ENCODE measurements at places on chromosomes 13 and 19.

- no peak for DNase-seq
Measured at GRCh38 chr13:76522083-76522755, 364.0 kb downstream of the KCTD12 start.

GRCh38 chr13:89951341-89951740, 1396.1 kb upstream of the MIR17HG start:
- no peak for DNase-seq

GRCh38 chr19:883661-884211, 9.3 kb downstream of the MED16 start:
- DNase-seq, result peak; percentile 89

DNA sequence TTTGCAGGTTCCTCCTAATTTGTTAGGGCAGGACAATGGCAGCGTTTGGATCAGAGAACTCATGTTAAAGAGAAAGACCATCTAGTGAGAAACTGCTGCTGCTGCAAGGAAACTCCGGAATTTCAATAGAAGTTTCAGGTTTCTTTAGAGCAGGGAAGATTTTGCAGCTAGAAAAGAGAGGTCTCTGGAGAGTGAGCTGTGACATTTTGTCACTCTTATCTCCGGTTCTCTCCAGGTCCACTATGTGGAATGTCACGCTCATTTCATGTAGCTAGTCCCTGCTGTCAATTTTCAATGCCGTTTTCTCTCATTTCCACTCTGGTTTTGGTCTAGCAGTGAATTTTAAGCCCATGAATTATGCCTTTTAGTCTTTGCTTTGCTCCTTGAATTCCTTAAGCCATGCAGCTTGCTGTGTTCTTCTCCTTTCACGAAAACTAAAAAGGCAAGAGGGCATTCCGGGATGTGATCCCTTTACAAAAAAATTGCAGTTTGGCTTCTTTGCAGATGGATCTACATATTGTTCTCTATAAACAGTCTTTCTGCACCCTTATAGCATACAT, 46.7 kb upstream of the POSTN start:
- DNase-seq, result no peak

DNA sequence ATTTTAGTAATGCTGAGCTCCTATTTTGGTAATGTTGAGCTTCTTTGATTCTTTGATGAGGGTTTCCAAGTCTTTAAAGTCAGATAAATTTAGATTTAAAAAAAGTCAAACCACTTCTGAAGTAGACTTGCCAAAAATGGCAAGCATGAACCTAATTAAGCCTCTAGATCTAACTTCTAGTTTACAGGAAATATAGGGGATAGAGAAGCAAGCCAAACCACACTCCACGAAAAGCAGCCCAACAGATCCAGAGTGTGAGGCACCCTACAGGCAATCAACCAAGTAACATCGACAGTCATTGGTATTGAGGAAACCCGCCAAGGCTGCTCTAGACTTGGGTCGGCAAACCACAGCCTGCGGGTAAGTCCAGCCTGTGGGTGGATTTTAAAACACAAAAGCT, 3.7 kb downstream of the GGACT start:
- no peak for DNase-seq

GRCh38 chr13:98318263-98318878, 141.3 kb upstream of the RNF113B start:
- DNase-seq, result no peak

- no peak for DNase-seq
Measured at GRCh38 chr19:46287585-46287984, 9.3 kb upstream of the HIF3A start.
